ENCODE measurements at places on chromosomes 2 and 18.

DNA sequence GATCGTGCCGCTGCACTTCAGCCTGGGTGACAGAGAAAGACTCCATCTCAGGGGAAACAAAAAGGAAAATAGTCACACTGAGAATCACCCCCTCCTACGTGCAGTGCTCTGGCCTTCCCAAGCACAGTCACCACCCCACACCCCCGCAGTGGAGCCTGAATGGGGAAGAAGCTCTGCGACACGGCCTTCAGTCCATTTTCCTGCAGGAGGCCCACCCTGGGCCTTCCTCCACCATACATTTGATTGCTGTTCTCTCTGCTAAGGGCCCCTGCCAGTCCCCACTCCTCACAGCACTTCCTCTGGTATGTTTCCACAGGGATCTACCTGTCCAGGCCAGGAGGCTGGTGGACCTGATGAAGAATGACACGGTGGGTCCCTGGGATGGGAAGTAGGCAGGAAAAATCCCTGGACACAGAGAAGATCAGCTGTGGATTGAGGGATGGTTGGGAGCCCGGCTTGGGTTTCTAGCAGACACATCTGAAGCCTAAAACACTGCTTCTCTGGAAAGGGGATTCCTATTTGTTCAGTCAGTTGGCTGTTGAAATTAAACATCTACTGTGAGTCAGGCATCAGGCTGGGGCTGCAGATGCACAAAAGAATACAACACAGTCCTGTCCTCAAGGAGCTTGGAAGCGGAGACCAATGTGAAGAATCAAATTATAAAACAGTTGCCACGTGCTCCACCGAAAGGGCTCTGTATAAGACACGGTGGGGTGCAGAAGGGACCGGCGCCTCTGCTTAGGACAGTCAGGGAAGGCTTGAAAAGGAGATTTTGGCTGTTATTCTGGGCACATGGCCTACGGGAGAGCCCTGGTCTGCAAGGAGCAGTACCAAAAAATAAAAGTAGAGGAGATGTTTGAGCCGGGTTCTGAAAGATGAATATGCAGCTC lies 82.2 kb downstream of the PLB1 start:
- no peak for DNase-seq

- DNase-seq = no peak
Observed at GRCh38 chr2:54671875-54672589, 51.4 kb upstream of the EML6 start.

- no peak for DNase-seq
Observed at GRCh38 chr18:44981121-44981520, 300.4 kb downstream of the SETBP1 start.

GRCh38 chr2:197937814-197938213 lies 133.4 kb downstream of the PLCL1 start:
- DNase-seq = no peak

DNA sequence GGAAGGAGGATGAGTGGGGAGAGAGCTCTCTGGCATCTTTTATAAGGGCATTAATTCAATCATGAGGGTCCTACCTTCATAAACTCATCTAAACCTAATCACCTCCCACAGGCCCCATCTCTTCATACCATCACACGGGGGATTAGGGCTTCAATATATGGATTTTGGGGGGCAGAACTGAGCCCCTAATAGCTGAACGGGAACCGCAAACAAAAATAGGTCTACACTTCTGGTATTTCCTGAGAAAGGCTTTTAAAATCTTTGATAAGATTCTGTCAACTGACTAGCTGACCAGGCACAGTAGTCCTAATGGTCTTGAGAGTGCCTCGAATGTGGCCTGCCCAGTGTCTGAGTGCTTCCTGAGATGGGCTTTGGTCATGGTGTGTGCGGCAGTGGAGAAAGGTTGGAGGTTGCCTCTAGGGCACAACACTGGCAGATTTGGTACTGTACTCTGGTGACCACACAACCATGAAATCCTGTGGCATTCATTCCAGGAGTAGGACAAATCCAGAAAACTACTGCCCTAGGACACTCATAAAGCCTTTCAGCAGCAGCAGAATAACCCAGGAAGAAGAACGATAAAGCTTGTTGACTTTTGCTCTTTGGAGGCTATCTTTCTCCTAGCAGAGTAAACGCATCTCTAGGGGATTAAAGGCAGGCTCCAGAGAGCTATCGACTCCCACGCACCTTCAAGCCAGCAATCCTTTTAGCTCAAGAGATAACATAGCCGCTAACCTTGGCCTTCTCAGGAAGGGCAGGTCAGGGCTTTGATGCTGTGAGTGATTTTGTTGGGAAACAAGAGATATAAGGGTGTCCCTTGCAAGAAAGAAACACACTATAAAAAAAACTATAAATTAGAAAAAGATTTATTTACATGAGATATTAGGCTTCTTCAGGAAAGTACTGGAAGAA lies 12.3 kb upstream of the APOB start:
- DNase-seq = no peak
